ENCODE measurements at places on chromosomes 2 and 18.

DNA sequence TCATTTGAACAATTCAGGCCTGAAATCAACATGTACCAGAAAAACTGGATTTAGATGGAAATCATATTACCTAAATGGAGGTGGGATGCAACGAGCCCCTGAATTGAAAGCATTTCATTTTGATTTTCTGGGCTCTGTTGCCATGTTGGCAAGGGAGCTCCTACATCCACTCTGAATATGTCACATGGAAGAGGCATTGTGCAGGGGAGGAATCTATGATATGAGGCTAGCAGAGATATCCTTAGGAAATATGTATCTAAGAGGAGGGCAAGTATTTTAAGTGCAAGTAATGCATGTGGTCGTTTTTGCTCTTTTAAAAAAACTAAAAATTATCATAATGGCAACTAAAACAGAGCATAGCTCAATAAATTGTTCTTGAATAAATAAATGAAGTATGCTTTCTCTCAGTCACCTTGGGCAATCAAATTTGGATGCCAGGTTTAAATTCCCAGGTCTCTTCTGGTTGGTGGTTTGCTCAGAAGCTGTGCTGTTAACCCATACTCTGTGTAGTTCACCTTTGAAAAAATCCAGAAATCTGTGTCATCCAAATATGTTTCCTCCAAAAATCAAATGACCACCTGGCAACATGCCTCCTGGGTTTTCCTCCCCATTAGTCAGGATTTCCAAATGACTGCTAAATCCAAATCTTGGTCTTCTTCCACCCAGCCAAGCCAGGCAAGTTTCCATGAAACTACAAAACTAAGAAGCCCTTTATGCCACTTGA is 6.5 kb upstream of the LGALSL start:
- DNase-seq, result no peak

- DNase-seq, result peak; percentile 11
These were observed 185.5 kb downstream of the NOL4 start for GRCh38 chr18:34039201-34039600.

DNA sequence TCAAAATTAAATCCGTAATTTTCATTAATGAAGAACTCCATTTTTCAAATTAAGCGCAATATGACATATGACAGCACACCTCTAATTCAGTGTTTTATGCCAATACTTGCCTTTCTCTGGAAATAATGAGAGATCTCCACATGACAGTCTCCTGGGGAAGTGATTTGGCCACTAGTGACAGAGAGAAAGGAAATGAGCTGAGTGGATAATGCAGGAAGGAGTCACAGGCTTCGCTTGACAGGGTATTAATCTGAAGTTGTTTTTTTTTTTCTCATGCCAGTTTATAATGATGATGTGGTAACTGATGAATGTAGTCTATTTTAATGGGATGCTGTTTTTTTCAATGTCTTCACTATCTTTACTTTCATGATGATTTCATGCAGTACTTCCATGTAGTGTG is 1079.4 kb upstream of the GYPC start:
- no peak for DNase-seq

- DNase-seq, result no peak
These were observed 25.3 kb upstream of the STAM2 start for GRCh38 chr2:152200565-152201465.

DNA sequence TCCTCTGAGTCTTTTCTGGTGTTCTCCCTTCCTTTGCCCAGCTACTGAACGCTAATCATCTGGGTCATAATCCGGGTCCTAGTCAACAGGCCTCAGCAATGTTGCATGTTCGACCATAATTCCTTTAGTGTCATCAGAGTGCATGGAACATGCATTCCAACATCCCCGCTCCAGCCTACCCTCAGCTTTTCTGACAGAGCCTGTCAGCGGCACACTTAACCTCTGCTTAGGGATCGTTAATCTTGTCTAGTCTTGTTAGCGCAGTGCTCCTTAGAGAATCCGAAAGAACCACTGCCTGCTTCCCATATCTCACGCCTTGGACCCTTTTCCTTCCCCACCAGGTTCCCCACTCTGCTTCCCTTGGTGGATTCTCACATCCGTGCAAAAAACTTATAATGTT is 767.9 kb upstream of the ID2 start:
- no peak for DNase-seq

- DNase-seq, result no peak
These were observed 2.9 kb downstream of the MXD1 start for GRCh38 chr2:69917852-69918251.

- no peak for DNase-seq
These were observed 137.1 kb downstream of the INO80D start for GRCh38 chr2:205948883-205949282.

DNA sequence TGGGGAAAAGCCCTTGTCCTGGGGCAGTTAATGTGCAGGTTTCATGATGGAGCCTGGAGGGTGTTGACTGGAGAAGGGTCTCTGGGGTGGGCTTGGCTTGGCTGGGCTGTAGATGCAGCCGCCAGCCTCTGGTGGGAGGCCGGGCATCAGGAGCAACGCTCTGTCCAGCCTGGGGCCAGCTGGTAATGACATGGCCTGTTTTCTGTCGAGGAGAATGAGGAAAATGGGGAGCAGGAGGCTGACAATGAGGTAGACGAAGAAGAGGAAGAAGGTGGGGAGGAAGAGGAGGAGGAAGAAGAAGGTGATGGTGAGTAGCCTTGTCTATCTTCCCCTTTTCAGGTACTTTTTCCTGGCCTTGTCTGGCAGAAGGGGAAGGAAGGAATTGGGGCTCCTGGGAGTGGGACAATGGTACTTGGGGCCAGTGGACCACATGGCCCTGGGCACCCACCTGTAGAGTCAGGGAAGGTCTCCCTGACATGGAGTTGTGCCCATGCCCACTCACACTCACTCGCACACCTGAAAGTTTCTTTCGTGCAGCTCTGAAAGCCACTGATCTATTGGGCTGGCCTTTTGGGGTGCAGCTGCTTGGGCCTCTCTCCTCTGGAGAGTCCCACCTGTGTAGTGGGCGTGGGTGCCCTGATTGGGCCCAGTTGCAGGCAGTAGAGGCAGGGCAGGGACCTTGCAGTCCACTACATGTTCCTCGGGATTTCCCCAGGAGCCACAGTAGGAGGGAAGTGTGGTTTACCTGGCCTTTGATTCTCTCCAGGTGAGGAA is 3.5 kb downstream of the PTMA start:
- no peak for DNase-seq

GRCh38 chr2:176413786-176414185 is 144.5 kb downstream of the MTX2 start:
- DNase-seq, result no peak

- DNase-seq, result no peak
These were observed 41.4 kb downstream of the TRAPPC12 start for GRCh38 chr2:3420769-3421397.

DNA sequence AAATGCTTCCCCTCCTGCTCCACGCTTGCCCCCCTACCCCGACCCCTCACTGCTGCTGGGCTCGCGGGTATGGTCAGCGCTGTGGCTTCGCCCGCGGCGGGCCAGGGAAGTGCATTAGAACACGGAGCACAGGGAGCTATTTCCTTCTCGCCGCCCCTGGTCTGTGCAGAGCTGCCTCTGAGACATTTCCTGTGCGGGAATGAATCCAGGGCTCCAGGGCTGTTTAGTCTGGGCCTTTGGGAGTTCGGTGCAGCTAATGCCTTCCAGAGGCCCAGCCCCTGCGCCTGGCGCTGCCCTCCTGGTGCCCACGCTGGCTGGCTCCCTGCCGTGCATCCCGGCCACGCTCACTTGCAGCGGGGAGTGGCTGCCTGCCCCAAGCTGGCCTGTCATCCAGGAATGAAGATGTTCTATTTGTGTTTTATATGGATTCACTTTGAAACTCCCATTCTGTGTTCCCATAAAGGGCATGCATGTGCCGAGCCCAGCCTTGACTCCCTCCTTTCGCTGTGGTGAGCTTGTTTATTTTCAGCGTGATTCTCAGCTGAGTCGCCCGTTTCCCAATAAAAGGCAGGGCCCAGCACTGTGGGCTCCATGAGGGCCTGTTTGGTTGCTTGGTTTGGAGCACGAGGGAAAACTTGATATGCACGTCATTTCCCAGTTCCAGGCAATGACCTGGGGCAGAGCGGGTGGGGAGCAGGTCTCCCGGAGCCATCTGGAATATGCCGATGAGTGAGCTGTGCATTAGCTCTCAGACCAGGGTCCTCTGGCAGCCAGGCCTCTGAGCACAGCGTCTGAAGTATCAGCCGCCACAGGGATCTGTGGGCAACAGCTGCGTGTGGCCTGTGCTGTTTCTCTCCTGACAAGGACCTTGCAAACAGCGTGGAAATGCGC is 42.7 kb downstream of the SH3RF3 start:
- DNase-seq, result no peak

DNA sequence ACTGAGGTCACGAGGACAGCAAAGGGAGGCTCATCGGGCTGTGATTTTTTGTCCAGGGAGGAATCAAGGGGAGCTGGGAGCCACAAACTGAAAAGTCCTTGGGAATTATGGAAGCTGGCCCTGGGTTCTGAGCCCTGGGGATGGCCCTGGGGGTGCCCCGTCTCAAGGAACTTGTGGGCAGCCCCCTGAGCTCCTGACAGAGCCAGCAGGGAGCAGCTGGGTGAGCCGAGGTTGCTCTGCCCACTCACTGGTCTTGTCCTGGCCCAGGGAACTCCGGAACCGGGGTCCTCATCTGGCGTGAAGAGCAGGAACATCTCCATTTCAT is 61.3 kb upstream of the HDAC4 start:
- no peak for DNase-seq
